ENCODE measurements at places on chromosomes 2 and 18.

DNA sequence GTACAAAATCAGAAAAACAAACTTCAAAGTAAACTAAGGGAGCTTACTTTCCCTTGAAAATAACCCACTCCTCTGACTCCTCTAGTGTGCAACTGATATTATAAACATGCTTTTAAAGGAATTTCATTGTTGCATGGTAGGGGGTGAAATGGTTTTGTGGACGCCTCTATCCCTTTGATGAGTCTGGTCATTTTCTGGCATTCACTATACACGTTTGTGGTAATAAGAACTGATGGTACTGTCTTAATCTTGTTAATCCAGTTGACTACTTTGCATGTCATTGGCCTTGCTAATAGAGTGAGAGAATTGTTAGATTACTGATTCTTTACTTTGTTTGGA, 2.8 kb downstream of the INSIG2 start:
- no peak for DNase-seq

- no peak for DNase-seq
These were observed 15.5 kb upstream of the OTX1 start for GRCh38 chr2:63035169-63035568.

GRCh38 chr2:170887896-170888295, 41.2 kb upstream of the GORASP2 start:
- no peak for DNase-seq

DNA sequence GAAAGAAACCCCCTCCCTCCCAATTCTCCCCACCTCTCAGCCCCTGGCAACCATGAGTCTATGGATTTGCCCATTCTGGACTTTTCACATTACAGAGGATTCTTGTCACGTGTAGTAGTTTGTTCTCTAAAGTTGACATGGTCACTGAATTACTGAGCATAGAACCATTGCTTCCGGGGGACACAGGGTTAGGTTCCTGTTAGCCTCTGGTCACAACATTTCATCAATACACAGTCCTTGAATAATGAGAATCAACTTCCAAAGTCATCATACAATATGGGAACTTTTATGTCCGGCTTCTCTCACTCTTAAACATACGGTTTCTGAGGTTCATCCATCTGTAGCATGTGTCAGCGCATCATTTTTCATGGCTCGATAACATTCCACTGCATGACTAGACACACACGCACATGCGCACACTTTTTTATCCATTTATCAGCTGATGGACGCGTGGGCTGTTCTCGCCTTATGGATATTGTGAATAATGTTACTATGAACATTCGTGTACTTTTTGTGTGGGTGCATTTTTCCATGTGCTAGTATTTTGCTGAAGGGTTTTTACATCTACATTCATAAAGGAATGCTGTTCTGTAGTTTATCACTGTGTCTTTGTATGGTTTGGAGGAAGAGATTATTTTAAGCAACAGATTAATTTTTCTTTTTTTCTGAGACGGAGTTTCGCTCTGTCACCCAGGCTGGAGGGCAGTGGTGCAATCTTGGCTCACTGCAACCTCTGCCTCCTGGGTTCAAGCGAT, 48.1 kb downstream of the PARD6G start:
- DNase-seq = no peak

DNA sequence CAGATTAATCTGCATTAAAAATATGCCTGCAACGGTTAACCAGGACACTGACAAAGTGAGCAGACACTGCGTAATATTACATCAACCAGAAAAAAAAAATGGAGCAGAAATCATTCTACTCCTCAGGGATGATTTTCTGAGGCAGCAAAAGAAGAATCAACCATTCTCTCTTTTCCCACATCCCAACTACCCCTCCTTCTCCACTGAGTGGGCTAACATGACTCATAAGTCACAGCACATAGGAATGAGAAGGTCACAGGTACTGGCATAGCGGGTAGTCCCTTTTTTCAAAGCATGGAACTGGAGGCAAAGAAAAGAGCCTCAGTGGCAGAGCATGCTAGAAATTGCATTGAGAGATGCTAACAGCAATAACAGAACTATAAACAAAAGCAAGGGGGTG, 54.3 kb upstream of the TSPYL6 start:
- DNase-seq = no peak

DNA sequence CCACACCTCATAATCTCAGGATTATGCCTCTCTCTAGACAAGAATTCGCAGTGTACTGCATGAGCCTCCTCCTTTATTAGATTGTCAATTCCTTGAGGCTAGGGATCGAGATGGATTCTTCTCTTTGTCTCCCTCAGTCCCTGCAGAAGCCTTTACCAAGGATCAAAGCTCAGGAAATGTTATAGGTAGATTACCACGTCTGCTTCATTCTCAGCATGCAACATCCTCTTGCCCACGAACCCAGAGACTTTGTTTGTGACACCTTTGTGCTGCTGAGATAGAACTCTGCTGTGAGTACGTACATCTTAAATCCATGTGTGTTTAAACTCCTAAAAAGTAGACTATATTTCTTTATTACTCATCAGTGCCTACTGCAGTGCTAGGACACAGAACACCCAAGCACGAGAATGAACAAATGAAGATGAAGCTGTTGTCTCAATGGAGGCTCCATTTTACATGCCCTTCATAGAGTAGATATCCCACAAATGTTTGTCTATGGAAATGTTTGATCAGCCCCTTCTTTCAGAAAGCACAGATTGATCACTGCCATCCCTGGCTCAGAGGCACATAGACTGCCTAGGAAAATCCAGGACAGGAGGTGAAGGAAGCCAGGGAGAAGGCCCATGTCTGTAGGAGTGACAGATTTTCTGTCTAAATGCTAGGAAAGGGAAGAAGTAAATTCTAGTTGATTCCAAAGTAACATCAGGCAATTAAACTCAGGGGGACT, 98.8 kb upstream of the KLHL29 start:
- no peak for DNase-seq

DNA sequence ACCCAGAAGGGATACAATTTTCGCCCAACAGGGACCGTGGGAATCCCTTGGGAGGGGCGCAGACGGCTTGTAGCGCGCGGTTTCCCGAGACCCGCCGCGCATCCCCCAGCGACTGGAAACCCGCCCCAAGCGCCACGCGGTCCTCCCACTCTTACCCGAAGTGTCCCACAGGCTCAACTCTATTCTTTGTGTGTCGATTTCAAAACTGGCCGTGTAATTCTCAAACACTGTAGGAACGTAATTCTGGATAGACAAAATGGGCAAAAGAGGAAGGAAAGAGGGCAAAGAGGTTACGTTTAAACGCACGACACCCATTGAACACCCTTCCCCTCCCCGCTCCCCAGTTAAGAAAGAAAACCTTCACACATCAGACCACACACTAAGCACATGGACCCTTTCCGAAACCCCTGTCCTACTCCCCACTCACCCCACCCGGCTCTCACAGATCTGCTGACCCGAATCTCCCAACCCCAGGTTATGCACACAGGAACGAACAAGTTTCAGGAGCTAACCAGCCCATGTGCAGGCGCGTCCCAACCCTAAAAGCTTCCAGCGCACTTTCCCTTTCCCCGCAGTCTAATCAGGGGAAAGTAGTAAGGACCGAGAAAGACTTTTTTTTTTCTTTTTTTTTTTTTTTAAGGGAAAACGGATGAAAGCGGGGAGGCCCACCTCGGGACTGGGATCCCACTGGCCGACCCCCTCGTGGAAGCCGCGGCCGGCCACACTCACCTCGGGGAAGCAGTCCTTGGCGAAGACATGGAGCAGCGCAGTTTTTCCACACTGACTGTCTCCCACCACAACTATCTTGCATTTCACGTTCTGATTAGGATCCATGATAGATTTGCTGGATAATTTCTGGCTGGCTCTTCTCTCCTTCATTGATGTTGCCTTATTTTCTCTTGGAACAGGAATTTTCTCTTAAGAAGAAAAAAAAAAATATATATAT, 655 bp downstream of the RND3 start:
- no peak for DNase-seq

- no peak for DNase-seq
These were observed 52.1 kb upstream of the DTNA start for GRCh38 chr18:34657860-34658500.

DNA sequence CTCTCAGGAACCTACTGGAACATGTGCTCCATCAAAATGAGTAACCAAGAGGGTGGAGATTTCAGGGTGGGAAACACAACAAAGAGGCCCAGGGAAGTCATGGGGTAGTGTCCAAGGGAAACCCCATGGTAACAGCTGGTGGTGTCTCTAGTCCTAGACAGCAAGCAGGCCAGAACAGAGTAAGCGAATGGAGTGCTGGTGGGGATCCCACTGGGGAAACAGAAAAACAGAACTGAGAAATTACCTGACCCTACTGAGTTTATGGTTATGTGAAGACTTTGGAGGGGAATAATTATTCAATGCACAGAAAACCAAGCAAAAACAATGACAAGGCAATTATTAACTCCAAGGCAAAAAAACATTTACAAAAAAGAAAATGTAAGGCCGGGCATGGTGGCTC, 16.9 kb downstream of the ERCC3 start:
- DNase-seq = no peak

GRCh38 chr2:108228006-108228405, 11.8 kb upstream of the SULT1C3 start:
- no peak for DNase-seq

GRCh38 chr2:239129147-239129920, 271.5 kb downstream of the HDAC4 start:
- no peak for DNase-seq

- no peak for DNase-seq
These were observed 152.6 kb upstream of the SLC1A4 start for GRCh38 chr2:64836566-64836965.

DNA sequence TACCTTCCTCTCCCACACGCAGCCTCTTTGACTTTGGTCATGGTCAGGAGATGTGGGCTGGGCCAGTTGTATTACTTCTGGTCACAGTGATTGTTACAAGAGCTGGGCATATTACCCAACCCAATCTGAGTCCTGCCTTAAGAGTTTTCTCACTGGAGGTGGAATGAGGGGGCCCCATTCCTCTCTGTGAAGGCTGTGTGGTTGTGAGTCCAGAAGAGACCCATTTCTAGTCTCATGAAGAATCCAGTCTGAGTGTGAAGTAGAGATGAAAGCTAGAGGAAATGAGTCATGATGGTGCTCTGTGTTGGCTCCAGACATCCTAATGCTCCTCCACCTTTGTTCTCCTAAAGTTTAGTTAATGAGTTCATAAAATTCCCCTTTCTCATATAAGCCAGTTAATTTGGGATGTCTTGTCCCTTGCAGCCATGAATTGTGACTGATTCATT, 50.8 kb upstream of the RASGRP3 start:
- peak; percentile 64 for DNase-seq

- peak; percentile 66 for DNase-seq
These were observed 175.1 kb downstream of the NCK2 start for GRCh38 chr2:105919826-105920225.

Measured in mammary epithelial cell (primary cell).